ENCODE measurements at places on chromosomes 11 and 22.

- no peak for DNase-seq
Measured at GRCh38 chr11:87466223-87466622, 428.5 kb downstream of the TMEM135 start.

DNA sequence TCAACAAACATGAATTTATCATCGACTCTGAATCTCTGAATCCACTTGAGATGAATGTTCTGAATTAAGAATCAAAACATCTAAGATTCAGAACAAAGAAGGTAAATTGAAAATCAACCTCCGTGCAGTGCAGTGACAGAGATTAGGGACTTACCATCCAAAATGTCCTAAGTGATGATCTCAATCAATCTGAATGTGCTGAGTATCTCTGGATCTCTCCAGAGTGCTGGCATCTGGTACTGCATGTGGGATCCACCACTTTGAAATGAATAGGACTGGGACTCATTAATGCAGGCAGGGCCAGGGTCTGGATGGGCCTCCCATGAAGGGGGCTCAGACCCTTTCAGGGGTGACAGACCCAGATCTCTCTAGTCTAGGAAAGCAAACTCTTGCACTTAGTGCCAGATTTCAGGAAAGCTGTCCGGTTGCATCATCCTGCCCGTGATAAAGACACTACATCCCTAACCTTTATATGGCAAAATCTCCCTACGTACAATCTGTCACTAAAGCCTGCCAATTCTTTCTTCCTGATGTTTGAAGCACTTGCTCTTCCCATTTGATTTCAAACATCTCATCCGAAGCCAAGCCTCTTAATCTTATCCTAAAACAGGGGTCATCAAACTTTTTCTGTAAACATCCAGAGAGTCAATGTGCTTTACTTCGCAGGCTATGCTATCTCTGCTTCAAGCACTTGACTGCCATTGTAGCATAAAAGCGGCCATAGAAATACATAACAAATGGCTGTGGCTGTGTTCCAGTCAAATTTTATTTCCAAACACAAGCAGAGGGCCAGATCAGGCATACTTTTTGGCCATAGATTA lies 263.3 kb downstream of the LARGE1 start:
- DNase-seq: no peak

GRCh38 chr11:120579611-120580031 lies 68.1 kb downstream of the GRIK4 start:
- no peak for DNase-seq

- DNase-seq: no peak
Measured at GRCh38 chr22:44892243-44892642, 117.6 kb downstream of the PHF21B start.

DNA sequence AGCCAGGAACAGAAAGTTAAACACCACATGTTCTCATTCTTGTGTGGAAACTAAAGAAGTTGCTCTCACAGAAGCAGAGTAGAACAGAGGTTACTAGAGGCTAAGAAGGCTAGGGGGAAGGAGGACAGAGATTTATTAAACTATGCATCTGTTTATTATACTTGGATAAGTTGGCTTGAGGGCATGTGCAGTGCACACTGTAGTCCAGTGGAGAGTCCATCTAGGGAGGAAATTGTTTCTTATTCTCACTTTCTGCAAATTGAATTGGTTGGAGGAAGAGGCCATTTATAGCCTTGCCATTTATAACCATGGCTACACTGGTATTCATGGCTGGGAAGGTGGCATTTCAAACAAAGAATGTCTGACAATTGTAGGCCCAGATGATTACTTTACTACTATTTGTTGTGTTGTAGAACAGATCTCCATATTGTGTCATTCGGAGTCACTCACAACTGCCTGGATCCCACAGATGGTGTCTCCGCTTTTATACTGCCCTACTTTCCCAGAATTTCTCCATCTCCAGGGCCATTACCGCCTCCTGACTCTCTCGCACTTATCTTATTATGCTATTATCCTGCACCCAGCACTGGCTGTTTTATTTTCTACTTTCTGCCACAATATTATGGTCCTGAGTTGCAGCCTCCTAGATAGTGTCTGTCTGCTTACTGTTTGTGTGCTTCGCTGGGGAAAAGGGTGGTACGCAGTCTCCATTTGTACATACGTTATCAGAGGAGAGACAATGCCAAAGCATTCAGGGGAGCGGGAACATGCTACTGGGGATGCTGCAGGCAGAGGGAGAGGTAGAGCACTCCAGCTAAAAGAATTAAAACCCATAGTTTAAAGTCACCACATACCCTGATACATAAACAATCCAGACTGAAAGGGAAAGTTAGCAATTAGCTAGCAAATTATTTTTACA lies 169.3 kb upstream of the BLID start:
- DNase-seq: no peak

- DNase-seq: peak; percentile 77
Measured at GRCh38 chr11:117179048-117179999, 781 bp downstream of the SIDT2 start.

DNA sequence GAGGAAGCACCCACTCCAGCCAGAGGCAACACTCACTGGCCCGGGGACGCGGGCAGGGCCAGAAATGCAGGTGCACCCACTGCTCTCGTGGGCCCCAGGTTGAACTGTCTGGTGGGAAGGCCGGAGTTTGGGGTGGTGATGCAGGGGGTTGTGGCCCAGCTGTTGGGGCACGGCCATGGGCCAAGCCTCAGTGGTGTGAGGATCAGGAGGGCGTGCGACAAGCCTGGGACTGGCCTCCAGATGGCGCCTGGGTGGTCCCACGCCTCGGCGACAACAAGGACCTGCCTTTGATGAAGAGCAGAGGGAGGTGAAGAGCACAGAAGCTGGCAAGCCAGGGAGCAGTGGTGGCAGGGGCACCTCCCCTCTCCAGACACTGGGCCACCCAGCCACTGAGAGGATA lies 240.8 kb downstream of the BRD1 start:
- no peak for DNase-seq
